ENCODE measurements at places on chromosomes 7 and 10.

- no peak for DNase-seq
Measured at GRCh38 chr10:94062611-94063010, 68.9 kb downstream of the PLCE1 start.

GRCh38 chr7:46558482-46559193 is 637.6 kb upstream of the IGFBP3 start:
- no peak for DNase-seq

- no peak for DNase-seq
Measured at GRCh38 chr10:8640301-8640700, 585.8 kb downstream of the GATA3 start.

- no peak for DNase-seq
Measured at GRCh38 chr7:15891151-15891881, 204.8 kb upstream of the MEOX2 start.

DNA sequence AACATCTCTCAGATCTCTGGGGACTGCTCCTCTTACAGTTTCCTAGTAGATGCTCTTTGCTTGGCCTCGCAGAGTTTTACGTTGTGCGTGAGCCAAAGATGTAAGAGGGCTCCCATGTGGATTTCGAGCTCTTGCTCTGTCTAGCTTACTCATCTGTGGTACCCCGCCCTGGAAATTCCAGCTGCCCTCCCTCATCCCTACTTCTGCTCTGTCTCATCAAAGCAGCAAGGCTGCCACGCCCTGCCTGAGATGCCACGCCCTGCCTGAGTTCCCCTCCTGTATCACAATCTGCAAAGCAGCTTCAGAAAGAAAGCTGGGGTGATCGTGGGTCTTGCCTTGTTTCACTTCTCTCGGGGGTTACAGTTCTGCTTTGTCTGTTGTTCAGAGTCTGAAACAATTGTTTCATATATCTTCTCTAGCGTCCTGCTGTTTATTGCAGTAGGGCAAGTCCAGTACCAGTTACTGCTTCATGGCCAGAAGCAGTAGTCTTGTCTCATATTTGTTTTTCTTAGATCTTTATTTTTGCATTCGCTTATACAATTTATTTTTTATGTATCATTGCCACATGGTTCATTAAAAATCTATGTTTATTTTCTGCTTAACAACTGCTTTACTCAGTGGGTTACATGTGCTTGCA is 36.1 kb upstream of the CCNY start:
- no peak for DNase-seq

DNA sequence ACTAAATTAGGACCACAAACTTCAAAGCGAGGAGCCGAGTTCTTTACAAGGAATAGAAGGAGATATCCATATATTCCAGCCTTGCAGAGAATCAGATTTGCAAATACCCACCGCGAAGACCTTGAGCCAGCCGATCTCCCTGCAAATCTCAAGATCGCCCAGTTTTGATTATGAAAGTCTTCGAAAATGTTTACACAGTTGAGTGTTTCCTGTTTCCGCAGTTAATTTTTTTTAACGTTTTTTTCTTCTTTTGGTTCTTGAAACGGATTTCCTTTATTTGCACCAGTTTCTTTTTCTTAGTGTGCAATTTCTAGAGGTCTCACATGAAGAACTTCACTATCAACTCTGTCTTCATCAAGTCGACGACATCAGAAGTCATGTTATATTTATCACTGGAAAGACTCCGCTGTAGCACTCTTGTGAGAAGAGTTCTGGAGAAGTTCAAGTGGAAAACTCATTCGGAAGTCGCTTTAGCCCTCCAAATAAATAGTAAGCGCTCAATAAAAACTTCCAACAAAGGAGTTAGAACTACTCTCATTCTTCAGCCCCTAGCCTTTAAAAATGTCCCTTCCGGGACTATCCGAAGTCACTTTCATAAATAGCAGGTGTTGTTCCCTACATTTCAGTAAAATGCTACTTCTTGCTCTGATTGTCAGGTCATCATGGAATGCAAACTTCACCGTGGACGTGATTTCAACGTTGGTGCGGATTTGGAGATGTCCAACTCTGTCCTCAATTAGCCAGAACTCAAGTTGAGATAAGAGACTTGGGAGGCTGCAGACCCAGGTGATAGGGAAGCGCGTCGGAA is 11.9 kb upstream of the SPAG6 start:
- no peak for DNase-seq

DNA sequence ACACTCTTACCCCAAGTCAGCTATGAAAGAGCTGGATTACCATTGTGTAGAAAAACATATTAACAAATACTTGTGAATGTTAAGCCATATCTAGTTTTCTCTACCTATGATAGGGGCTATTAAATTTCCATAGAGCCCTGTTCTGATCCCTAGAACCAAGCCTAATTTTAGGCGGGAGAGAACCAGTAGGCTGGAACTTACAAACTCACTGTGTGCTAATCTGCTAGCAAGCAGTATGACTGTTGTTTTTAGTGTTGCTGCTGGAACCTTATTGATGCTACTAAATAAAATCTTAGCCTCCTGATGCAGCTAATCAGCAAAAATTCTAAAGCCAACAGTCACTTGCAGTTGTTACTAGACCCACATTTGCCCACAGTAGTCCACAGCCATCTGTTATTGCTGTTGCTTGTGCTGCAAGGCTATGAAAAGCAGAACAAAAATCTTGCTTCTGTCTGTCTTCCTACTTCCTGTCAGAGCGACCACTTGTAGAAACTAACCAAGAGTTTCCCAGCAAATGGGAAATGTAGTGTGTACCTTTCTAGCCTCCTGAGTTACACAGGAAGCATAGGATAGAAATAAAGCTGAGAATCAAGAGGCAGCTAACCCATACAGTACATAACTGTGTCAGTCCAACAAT is 368.4 kb downstream of the ARL4A start:
- no peak for DNase-seq

- no peak for DNase-seq
Measured at GRCh38 chr7:4227105-4228010, 454.7 kb upstream of the FOXK1 start.

DNA sequence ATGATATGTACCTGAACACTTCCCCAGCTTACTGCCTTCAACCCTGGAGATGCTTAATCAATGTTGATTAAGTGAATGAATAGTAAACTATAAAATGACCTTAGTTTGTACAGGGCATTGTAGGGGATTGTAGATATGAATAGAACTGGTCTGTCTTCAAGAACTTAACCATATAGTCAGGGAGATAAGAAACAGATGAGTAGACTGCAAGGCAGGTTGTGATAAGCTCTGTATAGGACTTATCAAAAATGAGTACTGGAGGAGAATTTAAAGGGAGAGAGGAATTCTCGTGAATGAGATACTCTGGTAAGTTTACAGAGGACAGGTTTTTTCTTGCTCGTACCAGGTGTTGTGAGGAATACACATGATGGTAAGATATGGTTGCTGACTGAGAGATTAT is 27.6 kb downstream of the SGPL1 start:
- no peak for DNase-seq

DNA sequence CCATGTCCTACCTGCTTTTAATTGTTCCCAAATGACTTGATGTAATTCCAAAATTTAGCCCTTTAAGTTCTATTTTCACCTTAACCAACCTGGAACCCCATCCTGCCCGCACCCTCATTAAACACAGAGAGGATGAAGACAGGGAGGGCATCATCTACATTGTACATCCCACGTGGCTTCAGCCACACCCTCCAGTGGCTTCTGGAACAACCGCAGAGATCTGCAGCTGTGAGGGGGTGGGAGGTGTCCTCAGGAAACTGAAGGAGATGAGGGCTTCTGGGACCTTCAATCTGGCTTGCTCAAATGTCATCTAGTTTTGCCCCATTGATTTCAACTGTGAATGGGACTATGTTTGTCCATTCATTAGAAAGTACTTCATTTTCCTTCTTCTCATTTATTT is 39.0 kb downstream of the AKR1B1 start:
- no peak for DNase-seq

DNA sequence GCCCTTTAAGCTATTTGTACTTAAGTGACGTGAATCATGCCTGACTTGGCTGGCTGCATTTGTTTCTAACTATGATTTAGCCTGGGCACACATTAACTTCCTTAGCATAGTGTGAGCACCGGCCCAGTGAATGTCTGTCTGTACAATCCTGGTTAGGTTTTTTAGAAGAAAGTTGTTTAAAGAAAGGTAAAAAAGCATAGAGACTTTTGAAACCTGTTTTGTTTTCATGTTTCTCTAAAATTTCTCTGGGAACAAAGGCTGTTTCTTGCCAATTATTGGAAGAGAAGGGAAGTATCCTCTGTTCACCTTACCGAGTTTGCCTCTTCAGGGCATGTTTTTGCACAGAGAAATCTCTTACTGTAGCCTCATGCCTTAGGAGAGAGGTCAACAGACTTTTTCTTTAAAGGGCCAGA is 42.9 kb upstream of the MET start:
- no peak for DNase-seq

- no peak for DNase-seq
Measured at GRCh38 chr7:967361-968082, 7.8 kb downstream of the COX19 start.

Measured in stimulated activated CD4-positive, alpha-beta T cell treated with anti-CD3 and anti-CD28 coated beads, Interleukin-4, amount 100 ng/mL, for 48 hours (primary cell).